ENCODE measurements at places on chromosomes 1 and 21.

DNA sequence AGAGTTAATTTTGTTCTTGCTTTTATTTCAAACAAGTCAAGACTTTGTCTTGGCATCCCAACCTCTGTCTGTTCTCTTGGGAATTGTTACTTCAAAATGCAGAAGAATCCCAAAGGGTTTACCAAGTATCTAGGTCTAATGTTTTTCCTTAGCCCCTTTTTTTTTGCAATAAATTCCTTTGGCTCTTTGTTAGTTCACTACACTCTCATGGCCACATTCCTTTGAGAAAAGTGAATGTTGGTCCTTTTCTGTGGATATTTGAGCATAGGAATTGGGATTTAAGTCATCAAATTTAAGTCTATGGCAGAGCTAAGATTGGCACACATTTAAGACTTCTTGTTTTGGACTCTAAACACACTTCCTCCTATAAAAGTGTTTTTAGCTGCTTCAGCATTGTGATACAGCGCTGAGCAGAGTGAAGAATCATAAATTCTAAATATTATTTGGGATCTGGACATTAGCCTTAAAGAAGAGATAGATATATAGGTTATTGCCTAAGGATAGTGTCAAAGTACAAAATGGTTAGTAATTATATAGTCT, 1.9 kb downstream of the BTF3L4 start:
- no peak for DNase-seq

- no peak for DNase-seq
Observed at GRCh38 chr21:46254208-46254975, 25.8 kb upstream of the LSS start.

DNA sequence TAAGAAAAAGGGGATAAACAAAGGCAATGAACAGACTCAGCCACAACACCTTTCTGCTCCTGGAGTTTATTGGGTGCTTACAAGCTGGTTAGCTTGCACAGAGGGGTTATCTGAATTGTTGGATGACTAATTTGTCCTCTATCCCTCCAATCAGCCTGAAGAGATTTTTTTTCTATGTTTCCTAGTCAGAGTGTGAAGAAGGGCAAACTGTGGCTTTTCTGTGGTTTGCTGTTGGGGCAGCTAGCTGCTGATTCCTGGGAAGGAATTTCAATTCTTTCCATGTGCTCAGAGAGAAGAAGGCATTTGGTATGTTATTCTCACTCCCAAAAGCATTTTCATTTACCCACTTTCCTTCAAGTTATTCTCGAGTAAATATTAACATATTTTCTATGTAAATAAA, 48.6 kb downstream of the PCP4 start:
- no peak for DNase-seq

- no peak for DNase-seq
Observed at GRCh38 chr1:212949771-212950170, 570 bp upstream of the VASH2 start.

DNA sequence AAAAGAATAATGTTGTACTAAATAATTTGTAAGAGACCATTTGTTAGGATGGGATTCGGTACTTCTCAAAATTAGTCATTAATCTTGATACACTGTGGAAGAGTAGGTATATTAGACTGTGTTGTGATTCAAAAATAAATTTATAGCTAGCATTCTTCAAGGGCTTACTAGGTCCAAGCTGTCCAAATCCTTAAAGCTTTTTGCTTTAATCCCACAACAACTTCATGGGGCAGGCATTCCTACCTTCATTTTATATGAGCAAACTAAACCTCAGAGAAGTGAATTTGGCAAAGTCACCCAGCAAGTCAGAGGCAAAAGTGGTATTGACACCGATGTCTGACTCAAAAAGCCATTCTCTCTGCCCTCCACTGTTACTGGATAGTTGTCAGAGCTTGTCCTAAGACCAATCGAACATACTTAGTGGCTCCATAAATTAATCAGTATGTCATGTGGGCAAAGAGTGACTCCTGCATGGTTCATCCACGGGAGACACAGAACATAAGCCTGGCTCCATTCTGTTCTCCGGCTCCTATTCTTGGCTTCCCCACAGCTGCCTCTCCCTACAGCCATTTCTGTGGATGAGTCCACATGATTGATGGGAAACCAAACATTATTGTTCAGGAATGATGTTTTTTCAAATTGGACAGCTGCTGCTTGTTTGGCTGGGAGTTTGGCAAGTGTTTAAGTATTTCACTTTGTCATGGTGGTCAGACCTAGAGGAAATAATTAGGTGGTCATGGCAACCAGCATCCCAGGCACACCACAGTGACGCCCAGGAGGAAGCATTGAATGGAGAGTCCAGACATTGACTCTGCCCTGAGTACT, 133.4 kb upstream of the FGGY start:
- no peak for DNase-seq

- no peak for DNase-seq
Observed at GRCh38 chr1:20302108-20302471, 11.4 kb downstream of the VWA5B1 start.

GRCh38 chr1:61114178-61114870, 32.0 kb downstream of the NFIA start:
- no peak for DNase-seq

DNA sequence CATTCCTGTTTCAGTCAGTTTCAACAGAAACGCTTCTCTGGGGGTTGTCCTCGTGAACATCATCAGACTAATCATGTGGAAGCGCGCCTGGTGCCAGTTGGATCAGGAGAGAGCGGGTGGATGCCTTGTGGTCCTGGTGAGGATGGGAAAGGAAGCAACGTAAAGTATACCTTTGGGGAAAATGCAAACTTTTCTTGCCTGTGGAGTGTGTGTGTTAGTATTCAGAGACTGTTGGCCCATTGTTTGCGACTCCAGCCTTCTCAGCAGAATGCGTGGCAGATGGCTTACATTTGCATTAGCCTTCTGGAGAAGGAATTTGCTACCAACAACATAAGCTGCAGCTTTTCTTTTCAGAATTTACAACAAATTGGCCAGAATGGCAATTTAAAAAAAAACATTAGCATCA, 173.9 kb downstream of the RWDD3 start:
- no peak for DNase-seq

DNA sequence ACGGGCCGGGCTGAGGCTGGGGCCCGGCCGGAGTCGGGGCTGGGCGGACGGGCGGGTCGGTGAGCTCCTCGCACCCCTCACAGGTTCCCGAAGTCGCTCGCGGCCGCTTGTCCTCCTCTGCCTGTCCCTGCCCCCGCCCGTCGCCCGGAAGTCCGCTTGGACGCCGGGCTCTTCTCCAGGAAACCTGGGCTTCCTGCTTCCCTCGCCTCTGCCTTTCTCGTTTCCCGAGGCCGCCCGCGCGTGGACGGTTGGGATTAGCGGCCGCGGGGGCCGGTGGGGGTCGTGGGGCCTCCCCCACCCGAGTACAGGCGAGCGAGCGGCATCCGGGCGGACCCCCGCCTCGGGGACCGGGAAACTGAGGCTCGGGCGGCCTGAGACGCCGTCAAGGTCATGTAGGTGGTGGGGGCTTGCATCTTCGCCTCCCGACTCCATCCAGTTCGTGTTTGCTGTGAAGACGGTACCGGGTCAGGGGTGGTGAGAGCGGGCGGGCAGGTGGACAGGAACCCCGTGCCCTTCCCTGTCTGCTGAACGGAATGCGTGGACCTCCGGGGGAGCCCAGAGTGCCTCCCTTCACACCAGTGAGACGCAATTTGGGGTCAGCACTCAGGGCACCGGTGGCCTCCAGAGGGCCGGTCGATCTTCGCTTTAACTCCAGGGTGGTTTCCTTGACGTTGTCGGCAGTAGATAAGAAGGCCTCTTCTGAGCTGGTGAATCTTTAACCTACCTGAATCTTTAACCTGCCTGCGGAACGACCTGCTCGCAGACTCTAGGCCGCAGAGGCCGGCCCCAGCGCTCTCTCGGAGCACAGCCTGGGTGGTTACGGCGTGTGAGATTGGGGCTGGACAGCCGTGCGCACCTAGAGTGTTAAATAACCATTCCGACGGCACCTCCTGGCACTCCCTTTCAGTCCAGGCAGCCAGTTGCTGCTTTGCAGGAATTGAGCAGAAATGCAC, 686 bp downstream of the ARF1 start:
- peak; percentile 40 for DNase-seq

DNA sequence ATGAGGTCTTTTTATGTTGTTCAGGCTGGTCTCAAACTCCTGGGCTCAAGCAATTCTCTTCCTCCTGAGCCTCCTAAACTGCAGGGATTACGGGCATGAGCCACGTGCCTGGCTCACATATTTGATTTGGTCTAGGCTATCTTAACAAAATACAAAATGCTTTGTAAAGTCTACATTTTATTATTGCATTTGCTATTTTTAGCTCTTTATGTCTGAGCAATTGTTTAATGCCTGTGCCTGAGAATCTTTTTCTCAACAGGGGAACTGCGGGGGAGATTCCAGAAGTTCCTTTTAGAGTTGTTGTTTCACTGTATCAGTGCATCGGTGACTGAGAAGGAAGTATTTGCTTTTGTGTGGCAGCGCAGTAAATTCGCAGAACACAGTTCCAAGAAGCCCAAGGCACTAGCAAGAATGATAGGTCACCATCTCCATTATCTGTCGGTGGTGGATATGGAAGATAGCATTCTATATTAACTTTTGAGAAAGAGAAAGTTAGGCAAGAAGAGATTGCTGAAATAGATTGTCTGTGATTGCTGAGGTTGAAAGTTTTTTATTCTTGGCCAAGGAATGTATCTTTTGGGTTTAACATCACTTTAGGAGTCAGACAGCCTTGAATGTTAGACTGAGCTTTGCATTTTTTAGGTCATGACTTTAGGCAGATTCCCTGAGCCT, 167.3 kb downstream of the PDE4B start:
- no peak for DNase-seq

DNA sequence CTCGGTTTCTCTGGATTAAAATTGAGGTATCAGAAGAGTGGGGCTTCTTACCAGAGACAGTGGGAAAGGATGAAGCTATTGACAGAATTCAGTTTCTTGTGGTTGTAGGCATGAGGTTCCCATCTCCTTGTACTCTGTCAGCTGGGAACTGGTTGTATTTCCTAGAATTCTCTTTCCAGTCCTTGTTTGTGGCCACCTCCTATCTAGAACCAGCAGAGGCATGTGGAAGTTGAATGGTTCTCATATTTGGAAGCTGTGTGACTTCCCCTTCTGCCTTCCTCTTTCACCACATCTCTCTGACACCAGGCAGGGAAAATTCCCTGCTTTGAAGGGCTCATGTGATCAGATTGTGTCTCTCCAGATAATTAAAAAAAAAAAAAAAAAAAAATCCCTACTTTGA, 457.7 kb upstream of the ADAMTS5 start:
- no peak for DNase-seq

- DNase-seq, result no peak
Observed at GRCh38 chr1:15067148-15067547, 86.4 kb upstream of the TMEM51 start.

DNA sequence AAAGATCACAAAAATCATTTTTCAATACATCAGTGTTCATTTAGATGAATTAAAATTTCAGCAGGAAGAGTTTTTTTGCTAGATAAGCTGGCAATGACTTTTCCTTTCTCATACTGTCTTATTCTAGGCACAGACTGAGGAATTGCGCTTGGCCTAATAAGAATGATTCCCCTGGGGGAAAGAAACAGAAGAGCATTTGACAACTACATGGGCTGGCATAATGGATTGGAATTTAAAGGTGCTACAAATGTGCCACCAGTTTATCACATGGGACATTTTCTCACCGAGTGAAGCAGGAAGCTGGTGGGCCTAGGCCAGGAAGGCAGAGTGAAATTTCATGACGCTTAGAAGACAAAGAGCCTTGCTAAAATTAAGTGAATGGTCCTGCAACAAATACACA, 39.3 kb downstream of the CDKN2C start:
- no peak for DNase-seq

DNA sequence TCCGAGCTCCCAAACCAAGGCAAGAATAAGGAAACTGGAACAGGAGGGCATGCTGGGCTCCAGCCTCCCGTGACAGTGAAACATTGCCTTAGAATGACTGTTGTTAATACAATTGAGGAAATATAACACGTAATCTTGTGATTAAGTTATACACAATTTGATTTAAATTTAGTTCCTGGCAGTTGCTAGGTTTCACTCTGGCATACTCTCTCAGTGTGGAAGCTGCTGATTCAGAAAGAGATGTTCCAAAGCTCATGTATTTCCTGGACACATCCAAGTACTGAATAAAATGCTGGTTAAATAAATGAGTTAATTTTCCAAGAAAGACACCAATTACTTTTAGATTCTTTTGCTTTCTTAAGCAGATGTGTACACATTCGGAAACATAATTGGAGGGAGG, 176.1 kb downstream of the GRIK1 start:
- no peak for DNase-seq

GRCh38 chr1:156740237-156740740, 599 bp downstream of the MRPL24 start:
- DNase-seq, result no peak

DNA sequence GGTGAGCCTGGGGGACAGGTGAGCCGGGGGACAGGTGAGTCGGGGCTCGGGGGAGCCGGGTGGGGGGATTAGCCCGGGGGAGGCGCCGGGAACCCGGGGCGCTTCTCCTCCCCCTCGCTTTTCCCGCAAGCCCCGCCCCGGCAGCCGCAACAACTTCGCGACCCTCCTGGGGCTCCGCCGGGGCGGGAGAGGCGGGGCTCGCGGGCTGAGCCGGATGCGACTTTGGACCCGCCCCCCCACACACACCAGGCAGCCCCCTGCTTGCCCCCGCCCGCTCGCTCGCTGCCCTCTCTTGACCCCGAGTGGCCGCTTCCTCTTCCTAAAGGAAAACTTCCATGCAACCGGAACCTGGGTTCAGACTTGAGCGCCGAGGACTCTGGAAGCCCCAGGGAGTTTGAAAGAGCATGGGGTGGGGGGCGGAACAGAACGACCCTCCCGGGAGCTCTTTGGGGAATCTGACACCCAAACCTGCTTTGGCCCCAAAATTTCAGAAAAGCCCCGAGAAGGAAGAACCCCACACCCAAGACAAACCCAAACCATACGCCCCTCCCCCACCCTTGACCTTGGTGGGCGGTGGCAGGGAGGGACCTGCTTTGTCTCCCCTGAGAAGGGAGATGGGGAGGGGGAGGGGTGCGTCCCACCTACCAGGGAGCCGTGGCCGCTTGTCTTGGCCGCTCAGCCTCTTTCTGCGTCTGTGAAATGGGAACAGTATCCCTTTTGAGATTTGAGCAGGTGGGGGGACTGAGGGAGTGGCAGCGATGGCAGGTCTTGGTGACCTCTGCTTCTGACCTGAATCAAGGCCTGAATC, 550 bp downstream of the ARHGEF16 start:
- DNase-seq, result no peak

DNA sequence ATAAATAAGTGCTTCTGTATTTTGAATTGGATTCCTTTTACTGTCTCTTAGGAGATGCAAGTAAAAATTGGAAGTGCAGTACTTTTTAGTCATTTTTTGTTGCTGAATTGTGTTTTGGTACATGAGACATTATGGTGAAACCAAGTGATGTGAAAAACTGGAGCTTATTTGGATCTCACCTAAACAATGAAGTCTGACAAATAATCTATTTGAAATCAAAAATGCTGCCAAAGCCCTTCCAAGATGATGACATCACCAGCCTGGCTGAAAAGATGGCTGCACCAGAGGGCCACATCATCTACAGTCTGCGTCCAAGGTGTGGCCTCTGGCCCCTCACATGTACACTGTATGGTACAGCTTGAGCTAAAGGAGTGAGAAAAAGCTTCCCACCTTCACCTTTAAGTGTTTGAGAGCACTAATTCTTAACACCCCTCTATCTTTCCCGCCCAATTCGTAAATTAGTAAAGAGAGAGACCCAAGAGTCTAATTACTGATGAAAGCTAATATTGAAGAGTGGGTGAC, 192.5 kb upstream of the ST6GALNAC5 start:
- no peak for DNase-seq

GRCh38 chr1:32709075-32709474, 6.5 kb upstream of the SYNC start:
- no peak for DNase-seq

GRCh38 chr1:96962751-96963211, 241.2 kb downstream of the PTBP2 start:
- DNase-seq, result no peak
